ENCODE measurements at places on chromosomes 6 and 20.

DNA sequence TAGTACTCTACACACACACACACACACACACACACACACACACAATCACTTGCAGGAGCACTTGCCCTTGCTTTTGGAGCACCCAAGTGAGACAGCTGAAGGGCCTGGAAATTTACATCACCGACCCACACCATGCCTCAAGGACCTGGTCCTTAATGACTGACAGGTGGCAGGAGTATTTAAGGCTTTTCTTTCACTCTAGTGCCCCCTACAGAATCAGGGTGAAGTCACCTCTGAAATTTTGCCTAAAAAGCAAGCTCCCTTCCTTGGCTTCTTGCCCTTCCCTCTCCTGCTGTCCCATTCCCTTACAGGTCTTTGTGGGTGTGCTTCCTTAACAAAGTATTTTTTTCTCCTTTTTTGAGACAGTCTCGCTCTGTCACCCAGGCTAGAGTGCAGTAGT is 353.5 kb upstream of the IRAK1BP1 start:
- DNase-seq: no peak

GRCh38 chr20:46056027-46056833 is 27.2 kb downstream of the SLC12A5 start:
- no peak for DNase-seq

GRCh38 chr20:49608752-49609670 is 41.1 kb upstream of the PTGIS start:
- no peak for DNase-seq

GRCh38 chr6:64984948-64985347 is 722.1 kb downstream of the EYS start:
- no peak for DNase-seq

DNA sequence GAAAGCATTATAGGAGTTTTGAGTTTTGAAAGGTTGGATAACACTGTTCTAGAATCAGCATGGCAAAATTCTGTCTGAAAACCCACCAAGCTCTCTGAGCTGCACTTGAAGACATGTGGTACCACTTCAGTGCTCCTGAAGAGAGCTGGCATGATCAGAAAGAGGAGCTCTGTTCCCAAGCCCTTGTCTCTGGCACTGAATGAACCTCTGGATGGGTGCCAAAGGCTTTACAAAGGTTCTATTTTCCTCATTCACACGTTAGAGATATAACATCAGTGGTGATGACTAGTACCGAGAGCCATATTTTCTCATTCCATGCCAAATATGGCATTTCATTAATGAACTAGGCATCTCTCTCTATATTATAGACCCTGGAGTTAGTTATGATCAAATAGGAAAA is 301.8 kb upstream of the ID4 start:
- DNase-seq: no peak

DNA sequence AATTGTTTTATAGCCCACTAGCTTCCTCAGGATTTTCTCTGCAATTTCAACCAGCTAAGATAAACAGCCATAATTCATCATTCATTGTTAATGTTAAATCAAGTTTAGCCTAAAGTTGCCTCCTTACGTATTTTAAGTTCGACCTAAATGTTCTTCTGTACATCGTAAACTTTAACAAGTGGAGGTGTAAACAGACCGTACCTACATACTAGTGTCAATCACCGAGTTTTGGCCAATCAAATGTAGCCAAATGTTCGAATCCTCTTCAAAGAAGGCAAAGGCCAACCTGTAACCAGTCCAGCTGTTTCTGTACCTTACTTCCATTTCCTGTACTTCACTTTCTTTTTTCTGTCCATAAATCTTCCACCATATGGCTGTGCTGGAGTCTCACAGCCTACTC is 13.5 kb downstream of the MBOAT1 start:
- DNase-seq: no peak

GRCh38 chr6:51260003-51260402 is 441.3 kb downstream of the TFAP2B start:
- DNase-seq: no peak

- no peak for DNase-seq
These were observed 98.8 kb upstream of the BEND6 start for GRCh38 chr6:56856036-56856580.

DNA sequence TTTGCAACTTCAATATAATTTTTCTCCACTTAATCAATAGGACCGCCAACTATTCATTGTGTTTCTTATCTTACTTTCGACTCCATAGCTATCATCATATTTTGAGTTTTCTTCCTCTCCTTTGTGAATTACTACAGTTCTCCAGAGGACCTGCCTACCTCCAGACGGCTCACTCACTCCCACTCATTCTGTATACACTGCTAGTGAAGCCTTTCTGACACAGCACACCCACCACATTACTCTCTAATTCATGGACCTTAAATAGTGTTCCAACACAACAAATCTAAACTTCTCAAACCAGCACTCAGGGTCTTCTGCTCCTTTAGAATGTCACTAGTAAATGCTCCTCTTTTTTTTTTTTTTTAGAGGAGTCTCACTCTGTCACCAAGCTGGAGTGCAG is 23.8 kb downstream of the FKBP5 start:
- DNase-seq: no peak

- no peak for DNase-seq
These were observed 89.0 kb downstream of the PSMB1 start for GRCh38 chr6:170464080-170464479.

DNA sequence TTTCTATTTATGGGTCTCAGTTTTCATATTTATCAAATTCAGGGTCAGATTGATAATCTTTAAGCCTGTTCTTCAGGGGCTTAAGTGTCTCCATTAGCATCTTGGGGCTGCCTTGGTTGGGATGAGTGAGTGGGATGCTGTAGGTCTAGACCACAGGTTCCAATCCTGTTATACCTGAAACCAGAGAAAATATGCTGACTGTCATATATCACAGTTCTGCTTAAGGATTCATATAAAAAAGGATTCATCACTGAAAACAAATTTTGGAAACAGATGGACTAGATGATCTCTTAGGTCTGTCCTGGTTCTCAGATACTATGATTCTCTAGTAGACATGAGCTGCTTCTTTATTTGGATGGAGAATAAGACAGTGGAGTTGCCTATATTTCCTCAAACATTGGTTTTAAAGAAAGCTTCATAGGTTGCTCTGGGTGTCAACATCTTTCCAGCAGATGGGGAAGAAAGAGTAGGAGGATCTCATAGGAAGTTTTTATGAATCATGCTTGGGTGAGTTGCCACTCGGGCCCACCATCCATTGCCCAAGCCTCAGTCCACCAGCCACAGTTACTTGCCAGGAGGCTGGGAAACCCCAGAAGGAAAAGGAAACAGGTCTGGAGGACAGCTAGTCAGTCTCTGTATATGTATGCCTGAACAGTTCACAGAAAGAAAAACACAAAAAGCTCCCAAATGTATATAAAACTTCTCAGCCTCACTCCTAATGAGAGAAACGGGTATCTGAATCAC is 42.9 kb upstream of the MAP7 start:
- DNase-seq: no peak

- DNase-seq: no peak
These were observed 61.0 kb downstream of the CRYBG1 start for GRCh38 chr6:106421496-106421895.

DNA sequence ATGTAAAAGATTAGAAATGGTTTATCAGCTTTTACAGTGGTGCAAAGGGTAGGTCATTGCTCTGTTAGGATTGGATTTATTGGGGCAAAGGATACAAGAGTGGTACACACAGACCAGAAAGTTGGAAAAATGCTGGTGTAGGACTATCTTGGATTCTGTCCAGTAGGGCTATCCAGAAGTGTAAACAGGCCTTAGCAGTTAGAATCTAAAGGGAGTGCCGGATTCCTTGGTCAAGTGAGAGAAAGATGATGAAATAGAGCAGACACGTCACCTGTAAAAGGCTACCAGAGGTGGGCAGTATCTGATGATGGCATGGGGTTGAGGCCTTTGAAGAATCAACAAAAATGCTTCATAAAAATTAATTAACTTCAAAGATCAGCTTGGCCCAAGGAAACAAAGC is 975.9 kb downstream of the KIF16B start:
- DNase-seq: no peak
